Activated T-helper 1 cell treated with anti-CD3 and anti-CD28 coated beads, Interleukin-2, amount 50 U/mL, for 16 hours (primary cell): ENCODE measurements at places on chromosomes 4 and X.

GRCh38 chr4:47106561-47106960 lies 75.2 kb downstream of the GABRB1 start:
- no peak for DNase-seq

DNA sequence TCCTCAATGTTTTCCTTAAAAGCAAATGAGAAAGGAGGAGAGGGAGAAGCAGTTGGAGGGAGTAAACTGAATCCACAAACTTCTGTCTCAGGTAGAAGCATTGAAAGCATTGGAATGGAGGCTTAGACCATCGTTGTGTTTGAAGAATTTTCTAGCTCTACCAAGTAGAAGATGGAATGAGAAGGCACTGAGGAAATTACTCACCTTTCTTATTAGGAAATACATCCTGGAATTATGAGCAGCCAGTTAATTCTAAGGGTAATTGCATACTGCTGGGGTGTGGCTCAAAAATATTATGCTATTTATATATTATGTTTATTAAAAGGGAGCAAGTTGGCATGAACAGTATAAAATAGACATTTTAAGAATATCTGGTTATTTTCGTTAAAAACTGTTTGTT lies 12.9 kb downstream of the PGM2 start:
- DNase-seq, result no peak

DNA sequence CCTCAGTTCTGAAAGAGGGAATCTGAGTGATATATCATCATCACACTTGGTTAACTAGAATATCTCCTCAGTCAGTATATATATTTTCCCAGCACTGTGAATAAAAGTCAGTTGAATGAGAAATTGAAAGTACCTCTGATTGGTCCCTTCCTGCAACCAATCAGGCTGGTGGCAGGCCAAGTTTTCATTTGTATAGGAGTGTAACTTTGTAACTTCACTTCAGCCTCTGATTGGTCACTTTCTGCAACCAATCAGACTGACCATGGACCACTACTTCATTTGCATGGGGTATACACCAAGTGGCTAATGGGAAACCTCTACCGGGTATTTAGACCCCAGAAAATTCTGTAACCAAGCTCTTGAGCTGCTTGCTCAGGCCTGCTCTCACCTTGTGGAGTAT lies 2.0 kb upstream of the PGK1 start:
- no peak for DNase-seq

DNA sequence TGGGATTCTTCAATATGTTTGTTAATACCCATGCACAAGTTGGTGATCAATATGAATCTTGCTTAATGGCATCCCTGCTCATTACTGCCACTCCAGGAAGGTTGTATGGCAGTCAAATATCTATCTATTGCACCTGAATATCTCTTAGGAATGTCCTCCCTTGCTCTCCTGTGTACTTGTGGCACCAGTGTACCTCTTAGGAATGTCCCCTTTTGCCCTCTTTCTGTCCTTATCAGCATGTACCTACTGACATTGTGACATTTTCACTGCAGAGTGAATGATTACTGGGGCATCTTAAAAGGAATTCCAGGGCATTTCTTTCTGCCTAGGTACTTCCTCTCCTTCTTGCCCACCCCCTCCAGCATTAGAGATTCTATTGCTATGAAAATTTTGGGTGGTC lies 163.8 kb upstream of the CENPE start:
- DNase-seq, result no peak

DNA sequence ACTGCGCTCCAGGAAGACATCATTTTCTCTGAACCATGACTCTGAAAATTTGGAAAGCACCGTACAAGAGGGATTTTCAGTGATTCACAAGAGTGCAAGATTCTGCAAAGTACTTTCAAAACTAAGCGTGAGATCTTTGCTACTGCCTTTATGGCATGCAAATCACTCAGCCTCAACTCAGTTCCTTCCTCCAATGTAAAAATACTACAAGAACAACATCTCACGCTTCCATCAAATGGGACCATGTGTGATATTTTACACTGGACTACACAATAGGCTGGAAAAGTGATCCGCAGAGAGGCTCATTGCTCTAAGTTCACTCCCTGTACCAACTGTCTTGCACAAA lies 674 bp upstream of the IL15 start:
- no peak for DNase-seq

DNA sequence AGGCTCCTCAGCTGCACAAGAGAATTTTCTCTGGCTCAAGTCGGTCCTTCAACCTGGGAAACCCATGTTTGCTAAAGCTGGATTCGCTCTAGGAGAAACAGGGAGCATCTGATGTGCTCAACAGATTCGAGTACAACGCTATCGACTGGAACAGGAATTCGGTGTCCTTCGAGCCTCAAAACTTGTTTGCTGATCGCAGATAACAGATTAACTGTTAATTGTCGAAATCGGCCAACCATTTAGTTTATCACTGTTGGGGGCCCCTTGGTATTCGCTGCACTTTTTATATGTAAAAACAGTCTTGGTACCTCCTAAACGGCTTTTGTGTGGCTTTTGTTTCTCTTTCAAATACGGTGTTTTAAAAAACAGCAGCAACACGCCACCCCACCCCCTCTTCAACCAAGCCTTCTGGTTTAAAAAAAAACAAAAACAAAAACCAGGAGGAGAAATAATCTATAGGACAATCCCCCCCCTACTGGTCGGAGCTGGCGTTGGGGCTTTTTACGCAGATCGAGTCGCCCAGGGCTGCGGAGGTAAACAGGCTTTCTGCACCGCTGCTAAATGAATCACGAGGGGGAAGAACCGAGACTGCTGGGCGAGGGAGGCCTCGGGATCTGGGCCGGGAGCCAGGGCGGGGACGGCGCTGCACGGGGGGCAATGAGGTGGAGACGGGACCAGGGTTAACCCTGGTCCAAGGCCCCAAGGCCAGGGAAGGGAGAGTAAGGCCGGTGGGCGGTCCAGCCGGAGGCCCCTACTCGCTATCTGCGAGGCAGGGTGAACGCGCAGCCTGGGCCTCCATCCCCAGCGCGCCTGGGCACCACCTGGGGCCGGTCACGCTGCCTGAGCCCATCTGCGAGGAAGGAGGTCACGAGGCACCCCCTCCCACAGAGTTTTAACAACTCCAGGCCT lies 71.7 kb upstream of the BCOR start:
- peak; percentile 61 for DNase-seq

DNA sequence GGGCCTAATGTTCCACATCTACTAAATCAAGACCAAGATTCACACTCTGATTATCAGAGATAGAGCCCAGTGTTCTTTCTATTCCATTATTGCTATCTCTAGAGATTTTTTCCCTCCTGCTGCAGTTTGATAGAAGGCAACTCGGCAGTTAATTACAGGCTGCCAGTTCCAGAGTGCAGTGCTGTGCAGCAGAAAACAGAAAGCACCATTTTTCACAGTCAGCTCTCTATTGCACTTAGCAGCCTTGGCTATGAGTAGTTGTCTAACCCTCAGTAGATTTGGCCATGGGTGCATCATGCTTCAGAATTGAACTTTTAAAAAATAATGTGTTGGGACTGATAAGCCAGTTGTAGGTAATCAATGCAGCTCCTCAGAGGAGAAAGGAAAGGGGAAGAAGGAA lies 295.3 kb downstream of the MID1IP1 start:
- DNase-seq, result no peak

- no peak for DNase-seq
These were observed 131.2 kb upstream of the HHIP start for GRCh38 chr4:144514736-144515135.

GRCh38 chr4:164890691-164891090 lies 13.7 kb downstream of the APELA start:
- DNase-seq, result no peak

GRCh38 chr4:87014284-87014782 lies 79.5 kb downstream of the AFF1 start:
- DNase-seq, result no peak

DNA sequence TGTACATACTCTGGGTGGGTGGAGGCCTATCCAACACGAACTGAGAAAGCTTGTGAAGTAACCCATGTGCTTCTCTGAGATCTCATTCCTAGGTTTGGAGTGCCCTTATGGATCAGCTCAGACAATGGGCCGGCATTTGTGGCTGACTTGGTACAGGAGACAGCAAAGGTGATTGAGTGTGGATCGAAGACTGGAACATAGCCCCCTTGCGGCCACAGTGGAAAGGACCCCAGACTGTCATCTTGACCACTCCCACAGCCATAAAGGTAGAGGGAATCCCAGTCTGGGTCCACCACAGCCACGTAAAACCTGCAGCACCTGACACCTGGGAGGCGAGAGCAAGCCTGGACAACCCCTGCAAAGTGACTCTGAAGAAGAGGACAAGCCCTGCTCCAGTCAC lies 598.0 kb upstream of the AADAT start:
- DNase-seq, result no peak

GRCh38 chr4:81084029-81084428 lies 53.5 kb downstream of the BMP3 start:
- DNase-seq, result no peak

GRCh38 chr4:96375367-96375766 lies 535.5 kb downstream of the PDHA2 start:
- no peak for DNase-seq
